ENCODE measurements at places on chromosomes 12 and 14.

GRCh38 chr12:30880061-30880460, 46.5 kb upstream of the TSPAN11 start:
- DNase-seq: no peak

- no peak for DNase-seq
These were observed 651 bp downstream of the TMEM117 start for GRCh38 chr12:43836475-43836989.

- no peak for DNase-seq
These were observed 46.7 kb downstream of the YEATS4 start for GRCh38 chr12:69406217-69406616.

- DNase-seq: no peak
These were observed 55.1 kb downstream of the SFSWAP start for GRCh38 chr12:131765961-131766360.

DNA sequence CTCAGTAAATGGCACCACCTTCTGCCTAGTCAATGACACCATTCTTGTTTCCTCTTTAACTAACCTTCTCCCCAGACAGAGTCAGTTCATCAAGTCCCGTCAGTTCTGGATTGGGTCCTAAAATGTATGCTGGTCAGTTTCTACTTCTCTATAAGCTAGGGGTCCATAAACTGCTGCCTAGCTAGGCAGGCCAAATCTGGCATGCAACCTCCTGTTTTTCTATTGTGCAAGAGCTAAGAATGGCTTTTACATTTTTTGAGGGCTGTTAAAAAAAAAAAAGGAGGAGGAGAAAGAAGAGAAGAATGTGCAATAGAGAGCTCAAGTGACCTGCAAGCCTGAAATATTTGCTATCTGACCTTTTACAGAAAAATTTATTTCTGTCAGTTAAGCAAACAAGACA, 6.4 kb upstream of the TMED10 start:
- DNase-seq: no peak

GRCh38 chr12:29593001-29593400, 95.5 kb upstream of the OVCH1 start:
- no peak for DNase-seq

GRCh38 chr12:64029013-64029857, 184.7 kb downstream of the SRGAP1 start:
- DNase-seq: no peak

DNA sequence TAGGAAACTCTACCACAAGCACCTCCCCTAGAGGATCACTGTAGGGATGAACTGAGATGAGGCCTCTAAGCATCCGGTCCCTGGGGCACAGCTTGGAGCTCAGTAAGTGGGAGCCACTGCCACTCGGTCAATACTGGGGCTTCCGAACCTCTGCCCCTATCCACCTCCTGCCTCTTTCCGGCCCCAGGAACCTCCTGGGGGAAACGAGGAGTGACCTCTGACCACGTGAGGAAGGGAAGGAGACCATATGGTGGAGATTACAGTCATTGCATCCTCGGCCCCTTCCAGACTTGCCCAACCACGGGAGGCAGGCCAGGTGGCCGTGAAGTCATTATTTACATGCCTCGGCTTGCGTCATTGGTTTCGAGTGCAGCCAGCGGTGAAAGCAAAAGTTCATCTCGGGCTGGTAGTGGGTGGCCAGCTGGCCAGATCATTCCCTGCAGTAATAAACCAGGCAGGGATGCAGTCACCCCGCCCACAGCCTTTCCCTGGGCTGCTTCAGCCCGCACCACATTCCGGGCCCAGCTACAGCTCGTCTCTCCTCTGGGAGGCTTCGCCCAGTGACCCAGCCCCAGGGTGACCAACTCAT, 65.4 kb downstream of the C14orf132 start:
- DNase-seq: no peak

Data from activated T-helper 9 cell treated with anti-CD3 and anti-CD28 coated beads, Interleukin-2, amount 50 U/mL, for 16 hours (primary cell).